ENCODE measurements at places on chromosomes 3 and 15. TPM values are rescaled to one million over a fixed set of nuclear protein-coding genes. Genes with fewer than 3 reads are reported as not detected.

DNA sequence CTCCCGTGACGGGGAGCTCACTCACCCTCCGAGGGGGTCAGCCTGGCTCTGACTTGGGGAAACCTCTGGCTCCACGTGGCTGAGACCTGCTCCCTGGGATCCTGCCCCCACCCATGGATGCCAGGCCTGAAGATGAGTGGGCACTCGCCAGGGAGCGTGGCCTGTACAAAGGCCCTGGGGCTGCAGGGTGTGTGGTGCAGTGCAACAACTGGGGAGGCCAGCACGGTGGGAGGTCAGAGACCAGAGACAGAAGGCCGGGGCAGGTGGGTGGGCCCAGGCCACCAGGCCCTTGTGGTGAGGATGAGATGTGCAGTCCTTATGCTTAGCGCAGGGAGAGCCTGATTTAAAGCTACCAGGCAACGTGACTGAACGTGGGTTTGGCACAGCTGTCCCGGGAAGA lies 5.0 kb downstream of the DNAJB8 start:
- no peaks in the 10 kb centered on the region for H3K4me1 ChIP-seq
- DNase-seq = no peak
- H3K27me3 ChIP-seq = peaks cover 37% of the 10 kb centered on the region
- no peak overlapping the region for H3K4me3 ChIP-seq
- no peaks in the 10 kb centered on the region for H3K36me3 ChIP-seq
- no peak overlapping the region for H3K27ac ChIP-seq

DNA sequence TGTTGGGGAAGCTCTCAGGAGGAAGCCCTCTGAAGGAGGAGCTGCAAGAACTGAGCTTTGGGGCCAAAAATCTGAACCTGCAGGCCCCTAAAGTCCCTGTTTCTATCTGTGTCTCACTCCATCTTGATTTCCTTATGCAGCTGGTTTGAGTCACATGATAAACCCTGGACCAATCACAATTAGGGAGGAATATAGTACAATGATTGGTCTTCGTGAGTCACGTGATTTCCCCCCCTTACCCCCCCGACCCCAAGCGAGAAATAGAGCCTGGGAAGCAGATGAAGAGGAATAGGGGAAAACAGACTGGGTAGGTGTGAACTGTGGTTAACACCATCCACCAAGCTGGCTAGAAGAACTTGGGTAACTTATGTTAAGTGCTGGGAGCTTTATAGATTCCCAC lies 12.9 kb downstream of the CRABP1 start:
- H3K27ac ChIP-seq = no peak overlapping the region
- no peak for DNase-seq
- no peaks in the 10 kb centered on the region for H3K36me3 ChIP-seq

The STAC gene
- 7.5 TPM for total RNA-seq

GRCh38 chr15:39719109-39719508 lies 63.5 kb downstream of the FSIP1 start:
- H3K36me3 ChIP-seq = no peaks in the 10 kb centered on the region
- peaks cover 9% of the 10 kb centered on the region for H3K4me1 ChIP-seq
- no peak overlapping the region for H3K4me3 ChIP-seq
- H3K27me3 ChIP-seq = no peaks in the 10 kb centered on the region

DNA sequence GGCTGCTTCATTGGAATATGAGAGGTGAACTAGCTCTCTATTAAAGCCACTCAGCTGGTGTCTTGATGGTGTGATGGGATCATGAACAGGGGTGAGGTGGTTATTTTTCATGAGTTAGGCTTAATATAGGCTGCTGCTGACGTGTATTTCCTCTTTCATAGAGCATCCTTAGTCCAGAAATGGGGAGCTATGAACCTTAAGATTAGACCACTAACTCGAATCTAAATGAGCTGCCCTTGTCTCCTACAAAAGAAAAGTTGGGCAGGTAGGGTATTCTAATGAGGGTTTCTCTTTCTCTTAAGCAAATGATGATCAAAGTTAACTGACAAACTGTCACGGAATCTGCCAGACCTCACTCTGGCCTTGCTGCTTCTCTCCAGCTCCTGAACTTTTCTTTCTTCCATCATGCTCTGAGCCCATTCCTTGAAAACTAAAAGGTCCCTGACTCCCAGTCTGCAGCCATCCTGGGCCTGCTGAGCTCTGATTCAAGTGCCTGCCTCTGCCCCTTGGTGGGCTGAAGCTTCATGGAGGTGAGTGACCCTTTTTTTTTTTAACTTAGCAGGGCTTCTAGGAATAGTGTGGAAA lies at the start of gene TRIM69:
Gene TRIM69, plus strand, starts transcription at position 348 of the 585 bp plus-strand sequence. Its CDS starts 177 bp downstream, at position 525.
- peaks cover 27% of the 10 kb centered on the region for H3K4me1 ChIP-seq
- H3K27me3 ChIP-seq = no peaks in the 10 kb centered on the region
- DNase-seq = no peak

GRCh38 chr3:102229062-102229655 lies 205.7 kb upstream of the ZPLD1 start:
- H3K4me3 ChIP-seq = no peak overlapping the region
- no peak overlapping the region for H3K27ac ChIP-seq
- peaks cover 19% of the 10 kb centered on the region for H3K4me1 ChIP-seq

DNA sequence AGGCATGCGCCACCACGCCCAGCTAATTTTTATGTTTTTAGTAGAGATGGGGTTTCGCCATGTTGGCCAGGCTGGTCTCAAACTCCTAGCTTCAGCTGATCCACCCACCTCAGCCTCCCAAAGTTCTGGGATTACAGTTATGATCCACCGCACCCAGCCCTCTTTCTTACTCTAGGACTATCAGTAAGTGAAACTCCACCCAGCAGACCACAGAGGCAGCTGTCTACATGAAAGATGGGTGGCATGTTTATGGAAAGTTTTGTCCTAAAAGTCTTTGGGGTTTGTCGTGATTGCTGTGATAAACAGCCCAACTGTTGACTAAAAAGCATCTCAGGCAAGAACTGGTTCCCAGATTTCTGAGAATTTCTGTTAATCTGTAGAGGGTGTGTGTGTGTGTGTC lies 10.9 kb downstream of the ARL6IP5 start:
- H3K4me3 ChIP-seq = no peak overlapping the region
- no peaks in the 10 kb centered on the region for H3K27me3 ChIP-seq
- H3K36me3 ChIP-seq = peaks cover 8% of the 10 kb centered on the region
- no peak for DNase-seq
- H3K4me1 ChIP-seq = peaks cover 94% of the 10 kb centered on the region
- H3K27ac ChIP-seq = peak overlapping the region; percentile 58

- no peaks in the 10 kb centered on the region for H3K27me3 ChIP-seq
- no peaks in the 10 kb centered on the region for H3K4me1 ChIP-seq
- peak; percentile 77 for DNase-seq
- no peaks in the 10 kb centered on the region for H3K36me3 ChIP-seq
- no peak overlapping the region for H3K27ac ChIP-seq
- H3K4me3 ChIP-seq = no peak overlapping the region
Measured at GRCh38 chr15:91289324-91289723, 189.3 kb downstream of the SV2B start.

DNA sequence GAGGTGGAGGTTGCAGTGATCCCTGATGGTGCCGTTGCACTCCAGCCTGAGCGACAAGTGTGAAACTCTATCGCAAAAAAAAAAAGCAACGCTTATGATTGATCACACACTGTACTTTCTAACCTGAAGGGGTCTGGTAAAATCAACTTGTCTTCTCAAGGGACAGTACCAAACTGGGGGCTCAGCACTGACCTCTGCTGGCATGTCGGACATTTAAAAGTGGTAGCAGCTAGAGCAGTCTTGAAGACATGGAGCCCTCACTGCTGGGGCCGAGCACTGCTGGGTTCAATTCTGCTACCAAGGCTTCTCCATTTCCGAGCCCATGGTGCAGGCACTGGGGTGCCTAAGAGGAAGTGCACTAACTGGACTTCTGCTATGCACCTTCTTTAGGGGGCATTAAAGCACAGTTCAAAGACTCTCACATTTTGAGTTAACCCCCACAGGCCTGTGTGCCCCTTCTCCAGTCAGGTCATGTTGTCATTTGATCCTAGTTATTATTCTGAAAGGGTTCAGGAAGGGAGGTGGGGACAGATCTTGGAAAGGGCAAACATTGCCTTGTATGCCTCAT lies 26.4 kb upstream of the LAMP3 start:
- no peak for DNase-seq
- H3K4me1 ChIP-seq = no peaks in the 10 kb centered on the region
- no peak overlapping the region for H3K4me3 ChIP-seq
- H3K36me3 ChIP-seq = no peaks in the 10 kb centered on the region
- H3K27me3 ChIP-seq = no peaks in the 10 kb centered on the region

GRCh38 chr15:38010395-38010794 lies 76.0 kb downstream of the TMCO5A start:
- H3K27me3 ChIP-seq = no peaks in the 10 kb centered on the region
- H3K4me1 ChIP-seq = peaks cover 6% of the 10 kb centered on the region
- H3K27ac ChIP-seq = no peak overlapping the region
- H3K4me3 ChIP-seq = no peak overlapping the region

DNA sequence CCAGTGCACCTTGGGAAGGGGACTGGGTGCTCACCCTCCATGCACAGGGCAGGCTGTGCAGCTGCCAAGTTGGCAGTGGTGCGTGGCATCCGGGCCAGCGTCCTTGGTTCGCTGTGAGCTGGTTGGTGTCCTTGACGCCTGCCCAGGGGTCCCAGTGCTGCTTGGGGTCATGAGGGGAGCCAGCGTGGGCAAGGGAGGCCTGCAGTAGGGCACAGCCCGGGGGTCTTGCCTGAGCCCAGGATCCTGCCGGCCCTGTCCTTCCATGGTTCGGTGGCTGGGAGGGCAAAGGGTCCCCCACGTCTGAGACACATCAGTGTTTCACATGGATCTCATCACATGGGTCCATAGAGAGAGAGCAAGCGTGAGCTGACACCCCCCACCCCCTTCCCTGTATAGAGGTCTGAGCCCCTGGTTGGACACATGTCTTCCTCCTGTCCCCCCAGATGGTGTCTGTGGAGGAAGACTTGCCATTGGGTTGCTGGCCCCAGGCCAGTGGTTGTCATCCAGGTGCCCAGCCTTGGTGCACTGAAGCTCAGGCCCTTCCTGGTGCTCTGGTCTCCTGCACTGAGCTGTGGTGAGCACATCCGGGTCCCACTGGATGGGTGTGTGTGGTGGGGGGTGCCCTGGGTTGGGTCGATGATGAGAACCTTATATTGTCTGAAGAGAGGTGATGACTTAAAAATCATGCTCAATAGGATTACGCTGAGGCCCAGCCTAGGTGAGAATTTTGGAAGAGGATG lies 232.3 kb downstream of the SNRPN start:
- no peaks in the 10 kb centered on the region for H3K36me3 ChIP-seq
- H3K4me3 ChIP-seq = no peak overlapping the region
- no peaks in the 10 kb centered on the region for H3K4me1 ChIP-seq
- DNase-seq = no peak
- no peaks in the 10 kb centered on the region for H3K27me3 ChIP-seq

DNA sequence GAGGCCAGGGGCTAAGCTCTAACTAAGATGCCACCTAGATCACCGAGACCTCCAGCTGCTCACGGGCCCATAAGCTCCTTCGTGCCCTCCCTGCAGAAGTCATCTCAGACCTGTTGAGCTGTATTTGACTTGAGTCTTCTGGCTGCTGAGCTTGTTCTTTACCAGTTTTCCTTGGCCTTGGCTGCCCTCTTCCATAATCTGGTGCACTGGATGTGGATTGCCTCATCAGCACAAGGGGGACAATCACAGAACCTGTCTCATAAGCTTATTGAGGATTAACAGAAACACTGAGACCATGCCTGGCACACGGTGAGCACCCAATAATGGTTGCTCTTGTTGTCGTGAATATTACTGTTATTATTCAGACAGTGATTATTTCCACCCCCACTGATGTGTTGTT lies 101.1 kb downstream of the EPHB1 start:
- no peaks in the 10 kb centered on the region for H3K36me3 ChIP-seq
- no peak for DNase-seq
- H3K27ac ChIP-seq = no peak overlapping the region
- H3K4me3 ChIP-seq = no peak overlapping the region
- no peaks in the 10 kb centered on the region for H3K4me1 ChIP-seq
- H3K27me3 ChIP-seq = no peaks in the 10 kb centered on the region

DNA sequence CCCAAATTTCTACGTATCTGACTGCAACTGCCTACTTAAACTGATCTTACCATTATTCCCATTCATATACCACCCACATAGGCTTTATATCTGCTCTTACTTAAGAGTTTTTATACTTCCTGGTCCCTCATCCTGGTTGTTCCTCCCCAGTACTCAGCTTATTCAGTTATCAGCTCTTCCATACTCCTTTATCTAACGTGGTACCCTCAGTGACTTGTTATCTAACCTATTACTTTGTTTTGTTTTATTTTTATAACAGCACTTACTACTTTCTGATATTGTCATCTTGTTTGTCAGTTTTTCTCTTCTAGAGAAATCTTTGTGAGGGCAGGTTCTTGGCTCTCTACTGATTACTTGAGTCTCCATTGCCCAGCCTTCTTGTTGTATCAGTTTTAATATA lies 100.6 kb downstream of the ZNF609 start:
- no peak overlapping the region for H3K27ac ChIP-seq
- H3K4me1 ChIP-seq = peaks cover under 1% of the 10 kb centered on the region
- H3K36me3 ChIP-seq = no peaks in the 10 kb centered on the region
- no peaks in the 10 kb centered on the region for H3K27me3 ChIP-seq

DNA sequence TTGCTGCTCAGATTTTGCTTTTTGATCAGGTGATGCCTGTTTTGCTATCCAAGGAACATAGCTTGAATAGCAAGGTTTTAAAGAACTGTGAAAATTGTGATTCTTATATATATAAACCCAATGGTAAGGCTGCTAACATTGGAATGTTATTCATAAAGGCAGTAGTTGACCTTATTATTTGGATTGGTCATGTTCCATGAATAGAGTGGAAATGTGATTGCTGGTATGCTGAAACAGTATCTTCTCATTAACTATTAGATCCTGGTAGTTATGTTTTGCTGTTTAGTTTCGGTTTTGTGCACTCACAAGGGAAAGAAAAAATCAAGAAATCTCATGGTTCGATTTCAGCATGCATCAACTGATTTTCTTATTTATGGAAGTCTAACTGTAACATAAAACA lies 78.7 kb upstream of the NPHP3 start:
- no peak for DNase-seq
- H3K4me3 ChIP-seq = no peak overlapping the region
- no peaks in the 10 kb centered on the region for H3K36me3 ChIP-seq
- no peak overlapping the region for H3K27ac ChIP-seq

DNA sequence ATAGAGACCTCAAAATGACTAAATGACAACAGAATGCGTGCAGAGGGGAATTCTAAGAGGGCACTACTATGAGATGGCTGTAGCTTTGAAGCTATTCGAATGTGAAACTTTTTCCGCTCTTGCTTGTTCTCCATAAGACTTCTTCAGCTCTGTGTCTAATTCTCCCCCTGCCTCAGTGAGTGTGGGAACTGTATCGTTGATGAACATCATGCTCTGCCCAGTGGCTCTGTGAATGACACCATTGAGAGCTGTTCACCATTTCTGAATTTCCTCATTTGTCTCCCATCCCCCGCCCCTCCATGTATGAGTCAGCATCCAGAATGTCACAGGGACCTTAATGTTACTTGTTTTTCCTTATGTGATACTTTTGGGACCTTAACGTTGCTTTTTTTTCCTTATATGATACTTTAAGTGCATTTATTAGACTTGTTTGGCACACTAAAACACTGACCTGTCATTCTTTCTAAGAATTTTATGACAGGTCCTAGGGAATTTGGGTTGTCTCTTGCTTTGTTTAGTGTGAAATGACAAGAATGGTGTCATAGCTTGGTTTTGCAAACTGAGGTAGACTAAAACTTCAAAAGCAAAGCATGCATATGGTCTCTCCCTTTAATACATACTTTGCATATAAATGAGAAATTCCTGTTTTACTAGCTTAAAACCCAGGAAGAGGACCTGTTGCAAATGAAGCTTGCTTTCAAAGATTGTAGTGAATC lies 99.6 kb downstream of the FNDC3B start:
- no peak overlapping the region for H3K4me3 ChIP-seq
- H3K27ac ChIP-seq = peak overlapping the region; percentile 57
- no peak for DNase-seq
- peaks cover 87% of the 10 kb centered on the region for H3K4me1 ChIP-seq

The GOLGA8B gene
- total RNA-seq = 70.2 TPM

GRCh38 chr3:171804618-171805389 lies 5.5 kb downstream of the PLD1 start:
- H3K27ac ChIP-seq = peak overlapping the region; percentile 78
- no peaks in the 10 kb centered on the region for H3K36me3 ChIP-seq
- H3K27me3 ChIP-seq = no peaks in the 10 kb centered on the region
- no peak for DNase-seq
